ENCODE measurements at places on chromosomes 5 and 9.

- DNase-seq: no peak
- H3K4me3 ChIP-seq: no peak overlapping the region
- H3K27ac ChIP-seq: no peak overlapping the region
- no peaks in the 10 kb centered on the region for H3K36me3 ChIP-seq
Measured at GRCh38 chr5:28254846-28255245, 1216.5 kb upstream of the CDH9 start.

DNA sequence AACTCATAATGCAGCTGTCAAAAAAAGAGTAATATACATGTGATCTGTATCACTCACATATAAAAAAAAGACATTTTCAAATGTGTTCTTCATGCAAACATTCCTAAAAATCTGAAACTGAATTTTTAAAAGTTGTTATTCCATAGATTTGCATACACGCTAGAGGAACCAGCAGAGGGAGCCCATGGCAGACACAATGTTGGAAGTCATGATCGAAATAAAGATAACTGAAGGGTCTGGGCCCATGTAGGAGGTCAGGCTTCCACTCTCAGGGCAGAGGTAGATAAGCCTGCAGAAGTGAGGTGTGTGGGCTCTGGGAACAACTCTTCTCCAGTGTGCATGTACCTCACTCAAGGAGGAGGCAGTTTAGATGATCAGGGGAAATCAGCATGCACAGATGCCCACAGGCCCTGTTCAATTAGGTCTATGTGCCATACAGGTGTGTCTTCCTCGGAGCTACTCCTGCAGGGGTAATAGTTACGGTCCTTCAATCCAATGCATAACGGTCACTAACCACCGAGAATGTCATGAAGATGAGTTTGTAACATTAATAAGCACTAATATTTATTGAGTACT lies 208.6 kb downstream of the EPB41L4A start:
- H3K4me3 ChIP-seq: no peak overlapping the region
- no peaks in the 10 kb centered on the region for H3K27me3 ChIP-seq
- peak; percentile 45 for DNase-seq
- peaks cover 13% of the 10 kb centered on the region for H3K4me1 ChIP-seq
- peaks cover 12% of the 10 kb centered on the region for H3K36me3 ChIP-seq

- H3K27me3 ChIP-seq: peaks cover 1% of the 10 kb centered on the region
- H3K27ac ChIP-seq: no peak overlapping the region
- no peak for DNase-seq
- H3K4me3 ChIP-seq: no peak overlapping the region
- no peaks in the 10 kb centered on the region for H3K4me1 ChIP-seq
Measured at GRCh38 chr9:108083160-108083750, 593.7 kb upstream of the KLF4 start.

DNA sequence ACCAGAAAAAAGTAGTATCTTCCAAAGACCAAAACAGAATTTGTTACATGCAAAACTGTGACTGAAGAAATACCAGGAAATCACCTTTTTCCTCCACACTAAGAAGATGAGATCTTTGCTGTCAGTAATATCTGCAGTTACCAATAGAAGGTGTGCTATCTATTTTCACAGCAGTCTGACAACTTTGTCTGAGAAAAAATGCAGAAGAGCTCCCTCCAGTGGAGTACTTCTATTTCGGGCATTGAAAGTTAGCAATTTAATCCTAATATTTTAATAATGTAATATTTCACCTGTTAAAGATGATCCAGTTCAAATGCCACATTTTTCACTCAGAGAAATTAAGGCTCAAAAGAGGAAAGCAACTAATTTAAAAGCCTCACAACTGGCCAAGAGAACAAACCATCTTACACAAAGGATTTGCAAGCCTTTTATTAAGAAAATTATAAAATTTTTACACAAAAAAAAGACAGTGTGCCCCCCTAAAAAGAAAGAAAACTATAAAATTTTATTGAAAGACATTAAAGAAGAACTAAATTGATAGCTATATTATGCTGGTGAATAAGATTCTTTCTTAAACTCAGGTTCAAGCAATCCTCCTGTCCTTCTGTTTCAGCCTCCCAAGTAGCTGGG lies 50.6 kb downstream of the DEPDC1B start:
- no peaks in the 10 kb centered on the region for H3K4me1 ChIP-seq
- no peak for DNase-seq
- no peak overlapping the region for H3K4me3 ChIP-seq
- H3K27ac ChIP-seq: no peak overlapping the region
- no peaks in the 10 kb centered on the region for H3K27me3 ChIP-seq

- no peak overlapping the region for H3K27ac ChIP-seq
- no peaks in the 10 kb centered on the region for H3K27me3 ChIP-seq
- H3K4me3 ChIP-seq: peak overlapping the region; percentile 93
- DNase-seq: no peak
- peaks cover 4% of the 10 kb centered on the region for H3K36me3 ChIP-seq
Measured at GRCh38 chr9:97411440-97411788, 482 bp upstream of the TDRD7 start.

- H3K27me3 ChIP-seq: peaks cover 9% of the 10 kb centered on the region
- no peaks in the 10 kb centered on the region for H3K36me3 ChIP-seq
- no peak overlapping the region for H3K27ac ChIP-seq
- no peak overlapping the region for H3K4me3 ChIP-seq
Measured at GRCh38 chr5:16953729-16954128, 17.6 kb upstream of the MYO10 start.

DNA sequence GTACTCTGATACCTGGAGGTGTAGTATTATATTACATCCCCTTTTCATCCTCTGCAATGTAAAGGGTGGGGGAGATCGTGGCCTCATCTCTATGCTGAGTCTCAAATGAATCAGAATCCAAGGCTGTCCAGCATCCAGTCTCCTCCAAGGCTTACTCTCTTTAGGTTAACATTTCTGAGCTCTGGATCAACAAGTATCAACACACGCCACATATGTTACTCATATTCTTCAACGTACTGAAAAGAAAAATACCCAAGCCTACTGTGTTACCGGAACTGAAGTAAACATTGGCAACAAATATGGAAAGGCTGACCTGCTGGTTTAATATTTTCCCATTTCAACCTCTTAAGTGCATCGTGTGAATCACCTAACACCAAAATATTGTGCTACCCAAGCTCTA lies 241.8 kb downstream of the GAS1 start:
- H3K4me3 ChIP-seq: no peak overlapping the region
- no peak overlapping the region for H3K27ac ChIP-seq

GRCh38 chr5:151812757-151813309 lies 41.1 kb downstream of the G3BP1 start:
- no peaks in the 10 kb centered on the region for H3K27me3 ChIP-seq
- H3K4me1 ChIP-seq: no peaks in the 10 kb centered on the region
- no peak overlapping the region for H3K4me3 ChIP-seq
- no peak for DNase-seq
- peaks cover 12% of the 10 kb centered on the region for H3K36me3 ChIP-seq

DNA sequence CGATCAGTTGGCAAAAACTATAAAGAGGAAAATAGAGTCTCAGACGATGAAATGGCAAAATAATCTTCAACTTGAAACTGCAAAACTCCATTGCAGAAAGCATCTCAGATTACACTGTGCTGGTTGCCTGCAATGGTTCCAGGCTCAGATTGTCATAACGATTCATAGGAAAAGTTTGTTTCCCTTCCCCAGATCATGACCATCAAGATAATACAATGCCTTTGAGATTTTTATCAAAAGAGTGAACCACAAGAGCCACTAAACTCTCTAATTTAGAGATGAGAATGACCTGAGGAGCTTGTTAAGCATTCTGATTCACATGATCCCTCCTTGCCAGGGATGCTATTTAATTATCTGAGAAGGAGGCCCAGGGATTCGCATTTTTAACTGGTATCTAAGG lies 52.6 kb upstream of the ITGA1 start:
- no peak overlapping the region for H3K27ac ChIP-seq
- no peak overlapping the region for H3K4me3 ChIP-seq
- no peaks in the 10 kb centered on the region for H3K36me3 ChIP-seq
- peaks cover 5% of the 10 kb centered on the region for H3K4me1 ChIP-seq

GRCh38 chr5:24742334-24742733 lies 97.6 kb upstream of the CDH10 start:
- H3K4me3 ChIP-seq: no peak overlapping the region
- DNase-seq: no peak
- peaks cover 2% of the 10 kb centered on the region for H3K27me3 ChIP-seq
- no peak overlapping the region for H3K27ac ChIP-seq

- H3K4me3 ChIP-seq: no peak overlapping the region
- H3K27me3 ChIP-seq: no peaks in the 10 kb centered on the region
- H3K27ac ChIP-seq: no peak overlapping the region
Measured at GRCh38 chr9:120735415-120736126, 21.3 kb upstream of the MEGF9 start.

- H3K4me1 ChIP-seq: peaks cover 15% of the 10 kb centered on the region
- H3K27ac ChIP-seq: no peak overlapping the region
- no peak overlapping the region for H3K4me3 ChIP-seq
- no peaks in the 10 kb centered on the region for H3K27me3 ChIP-seq
- no peaks in the 10 kb centered on the region for H3K36me3 ChIP-seq
- no peak for DNase-seq
Measured at GRCh38 chr5:9559965-9560364, 14.1 kb upstream of the SEMA5A start.

DNA sequence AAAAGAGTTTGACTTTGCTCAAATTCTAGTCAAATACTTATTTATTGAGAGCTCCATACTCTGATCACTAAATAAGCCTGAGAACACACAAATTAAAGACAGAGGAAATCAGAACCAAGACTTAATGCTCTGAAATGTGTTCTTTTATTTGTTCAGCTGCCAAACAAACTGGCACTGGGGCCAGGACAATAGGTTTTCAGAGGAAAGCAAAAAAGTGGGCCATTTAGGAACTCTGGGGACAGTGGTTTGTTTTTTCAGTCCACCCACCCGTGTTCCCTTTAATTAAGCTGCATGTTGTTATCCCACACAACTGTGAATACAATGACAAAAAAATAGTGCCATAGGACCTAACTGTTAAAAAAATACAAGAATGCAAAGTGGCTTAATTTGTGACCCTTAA lies 95.4 kb upstream of the RETREG1 start:
- no peak for DNase-seq
- peaks cover 18% of the 10 kb centered on the region for H3K27me3 ChIP-seq
- peak overlapping the region; percentile 100 for H3K27ac ChIP-seq
- H3K4me3 ChIP-seq: peak overlapping the region; percentile 93
- peaks cover 43% of the 10 kb centered on the region for H3K4me1 ChIP-seq
- H3K36me3 ChIP-seq: peaks cover 49% of the 10 kb centered on the region

- peaks cover 6% of the 10 kb centered on the region for H3K4me1 ChIP-seq
- peaks cover 3% of the 10 kb centered on the region for H3K27me3 ChIP-seq
- peaks cover 15% of the 10 kb centered on the region for H3K36me3 ChIP-seq
- no peak overlapping the region for H3K4me3 ChIP-seq
Measured at GRCh38 chr9:98465799-98466198, 210.3 kb upstream of the TBC1D2 start.

DNA sequence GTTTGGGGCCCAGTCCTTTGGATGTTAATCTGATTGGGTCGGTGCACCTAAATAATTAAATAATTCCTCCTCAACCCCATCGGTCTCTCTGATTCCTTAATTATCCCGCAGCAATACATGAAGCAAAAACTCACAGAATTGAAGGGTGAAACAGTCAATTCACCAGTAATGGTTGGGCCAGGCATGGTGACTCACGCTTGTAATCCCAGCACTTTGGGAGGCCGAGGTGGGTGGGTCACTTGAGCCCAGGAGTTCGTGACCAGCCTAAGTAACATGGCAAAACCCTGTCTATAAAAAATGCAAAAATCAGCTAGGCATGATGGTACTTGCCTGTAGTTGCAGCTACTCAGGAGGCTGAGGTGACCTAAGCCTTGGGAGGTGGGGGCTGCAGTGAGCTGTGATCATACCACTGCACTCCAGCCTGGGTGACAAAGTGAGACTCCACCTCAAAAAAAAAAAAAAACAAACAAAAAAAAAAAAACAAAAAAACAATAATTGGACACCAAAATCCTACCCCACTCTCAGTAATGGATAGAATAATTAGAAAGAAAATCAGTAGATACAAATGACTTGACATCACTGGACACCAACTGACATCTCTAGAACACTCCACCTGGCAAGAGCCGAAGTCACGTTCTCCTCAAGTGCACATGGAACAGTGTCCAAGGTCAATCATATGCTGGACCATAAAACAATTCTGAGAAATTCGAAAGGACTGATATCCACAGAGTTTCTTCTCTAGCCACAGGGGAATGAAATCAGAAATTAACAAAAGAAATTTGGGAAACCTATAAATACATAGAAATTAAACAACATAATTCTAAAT lies 5.3 kb downstream of the ABO start:
- H3K4me1 ChIP-seq: peaks cover 4% of the 10 kb centered on the region
- H3K4me3 ChIP-seq: no peak overlapping the region
- no peak for DNase-seq
- no peak overlapping the region for H3K27ac ChIP-seq
- H3K36me3 ChIP-seq: no peaks in the 10 kb centered on the region
- H3K27me3 ChIP-seq: peaks cover 6% of the 10 kb centered on the region

- no peak overlapping the region for H3K4me3 ChIP-seq
- peaks cover 31% of the 10 kb centered on the region for H3K4me1 ChIP-seq
- no peaks in the 10 kb centered on the region for H3K27me3 ChIP-seq
- no peak for DNase-seq
- H3K36me3 ChIP-seq: no peaks in the 10 kb centered on the region
Measured at GRCh38 chr9:126403397-126403796, 76.8 kb downstream of the MVB12B start.

DNA sequence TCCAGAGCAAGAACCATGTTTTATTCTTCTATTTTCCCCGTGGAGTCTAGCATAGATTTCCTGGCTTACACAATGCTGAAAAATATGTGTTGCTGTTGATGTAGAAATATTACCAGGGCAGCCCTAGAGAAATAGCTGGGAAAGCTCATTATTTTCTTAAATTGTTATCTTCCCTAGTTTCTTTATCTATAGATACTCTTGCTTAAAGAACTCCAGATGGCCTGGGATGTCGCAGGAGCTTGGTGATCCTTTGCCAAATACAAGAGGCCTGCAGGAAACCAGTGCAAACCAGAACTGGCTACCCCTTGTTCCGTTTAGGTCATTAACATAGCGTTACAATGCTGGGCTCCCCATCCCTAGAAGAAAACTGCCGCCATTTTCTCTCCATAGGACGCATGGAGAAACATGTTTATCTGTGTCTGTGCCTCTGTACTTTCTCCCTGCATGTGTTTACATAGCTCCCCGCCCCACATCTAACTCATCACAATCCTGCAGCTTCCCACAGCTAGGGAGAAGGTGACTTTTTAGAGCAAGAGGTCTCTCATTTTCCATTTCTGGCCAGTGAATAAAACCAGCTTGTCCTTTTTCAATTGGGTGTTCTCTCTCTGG lies 6.4 kb downstream of the PRLR start:
- H3K4me3 ChIP-seq: no peak overlapping the region
- DNase-seq: no peak
- H3K36me3 ChIP-seq: no peaks in the 10 kb centered on the region
- H3K27me3 ChIP-seq: peaks cover 5% of the 10 kb centered on the region
- H3K27ac ChIP-seq: no peak overlapping the region

- H3K27ac ChIP-seq: no peak overlapping the region
- H3K36me3 ChIP-seq: peaks cover 4% of the 10 kb centered on the region
- H3K4me1 ChIP-seq: peaks cover 16% of the 10 kb centered on the region
- peaks cover 6% of the 10 kb centered on the region for H3K27me3 ChIP-seq
- H3K4me3 ChIP-seq: no peak overlapping the region
Measured at GRCh38 chr5:151298063-151298855, 5.3 kb downstream of the SLC36A3 start.

Measured in endothelial cell (in vitro differentiated cells).